ENCODE measurements at places on chromosomes 6 and 20.

DNA sequence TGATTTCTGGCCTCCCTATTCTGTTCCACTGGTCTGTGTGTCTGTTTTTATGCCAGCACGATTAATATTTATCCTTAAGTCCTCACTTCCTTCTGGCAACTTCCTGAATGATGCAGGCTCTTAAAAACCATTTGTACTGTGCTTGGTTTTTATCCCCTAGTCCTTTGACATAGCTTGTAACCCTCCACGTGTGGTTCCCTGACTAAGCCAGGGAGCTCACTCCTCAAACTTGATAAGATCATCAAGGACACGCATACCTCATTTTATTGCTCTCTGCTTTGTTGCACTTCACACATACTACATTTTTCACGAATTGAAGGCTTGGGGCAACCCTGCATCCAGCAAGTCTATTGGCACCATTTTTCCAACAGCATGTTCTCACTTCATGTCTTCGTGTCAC is 166.4 kb upstream of the UST start:
- no peak for DNase-seq

GRCh38 chr20:774016-774659 is 5.8 kb upstream of the SLC52A3 start:
- DNase-seq = no peak

- DNase-seq = no peak
Measured at GRCh38 chr20:25076731-25077609, 5.0 kb downstream of the VSX1 start.

DNA sequence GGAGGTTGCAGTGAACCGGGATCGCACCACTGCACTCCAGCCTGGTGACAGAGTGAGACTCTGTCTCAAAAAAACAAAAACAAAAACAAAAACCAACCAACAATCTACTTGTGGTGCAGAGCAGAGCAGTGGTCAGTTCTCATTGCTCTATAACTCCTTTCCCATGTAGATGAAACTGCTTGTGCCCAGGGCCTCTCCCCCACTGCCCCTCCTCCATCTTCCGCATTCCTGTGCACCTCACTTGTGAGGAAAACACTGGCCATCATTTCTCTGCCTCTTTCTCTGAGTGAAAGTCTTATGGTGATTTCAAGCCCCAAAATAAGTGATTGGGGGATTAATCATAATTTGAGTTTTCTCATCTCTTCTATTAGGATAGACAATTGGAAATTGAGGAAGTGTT is 63.9 kb upstream of the GLP1R start:
- DNase-seq = no peak

DNA sequence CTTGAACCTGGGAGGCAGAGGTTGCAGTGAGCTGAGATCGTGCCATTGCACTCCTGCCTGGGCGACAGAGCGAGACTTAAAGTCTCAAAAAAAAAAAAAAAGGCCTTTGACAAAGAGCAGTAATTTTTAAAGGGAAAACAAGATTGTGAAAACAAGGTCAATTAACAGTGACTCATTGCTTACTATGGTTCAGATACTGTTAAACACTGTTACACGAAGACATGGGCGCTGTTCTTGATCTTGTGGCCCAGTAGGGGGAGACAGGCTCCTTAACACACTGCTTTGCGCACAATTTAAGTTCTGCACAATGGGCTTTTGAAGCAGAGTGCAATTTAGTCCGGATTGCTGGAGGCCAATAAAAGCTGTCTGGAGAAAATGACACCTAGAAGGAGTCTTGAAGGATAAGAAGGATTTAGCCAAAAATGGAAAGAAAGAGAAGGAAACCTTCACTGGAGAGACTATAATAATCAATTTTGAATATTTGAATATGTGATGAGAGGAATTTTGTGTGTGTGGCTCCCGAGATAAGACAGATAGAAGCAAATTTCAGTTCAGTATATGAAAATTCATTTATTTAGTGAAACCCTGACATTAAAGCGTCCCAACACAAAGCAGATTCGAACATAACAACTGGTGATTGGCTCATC is 6.0 kb upstream of the LATS1 start:
- no peak for DNase-seq

DNA sequence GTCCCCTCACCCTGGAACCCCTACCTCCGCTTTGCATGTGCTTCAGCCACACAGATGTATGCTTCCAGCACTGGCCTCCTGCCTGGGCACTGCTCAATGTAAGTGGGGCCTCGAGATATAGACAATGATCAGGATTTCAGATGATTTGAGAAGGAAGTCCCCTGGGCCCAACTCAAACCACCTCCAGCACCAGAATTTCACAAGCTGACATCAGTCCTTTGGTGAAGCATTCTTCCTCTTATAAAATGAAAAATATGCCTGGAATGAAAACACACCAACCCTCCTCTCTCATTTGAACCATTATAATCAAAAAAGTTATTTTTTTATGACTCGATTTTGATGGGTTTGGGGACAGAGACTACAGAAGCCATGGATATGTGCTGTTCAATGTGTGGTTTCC is 48.5 kb downstream of the BTBD3 start:
- no peak for DNase-seq

GRCh38 chr20:36344517-36345132 is 38.5 kb downstream of the DLGAP4 start:
- no peak for DNase-seq

GRCh38 chr6:101779051-101779844 is 385.7 kb downstream of the GRIK2 start:
- no peak for DNase-seq

- no peak for DNase-seq
Measured at GRCh38 chr6:166105341-166106075, 62.1 kb downstream of the TBXT start.

DNA sequence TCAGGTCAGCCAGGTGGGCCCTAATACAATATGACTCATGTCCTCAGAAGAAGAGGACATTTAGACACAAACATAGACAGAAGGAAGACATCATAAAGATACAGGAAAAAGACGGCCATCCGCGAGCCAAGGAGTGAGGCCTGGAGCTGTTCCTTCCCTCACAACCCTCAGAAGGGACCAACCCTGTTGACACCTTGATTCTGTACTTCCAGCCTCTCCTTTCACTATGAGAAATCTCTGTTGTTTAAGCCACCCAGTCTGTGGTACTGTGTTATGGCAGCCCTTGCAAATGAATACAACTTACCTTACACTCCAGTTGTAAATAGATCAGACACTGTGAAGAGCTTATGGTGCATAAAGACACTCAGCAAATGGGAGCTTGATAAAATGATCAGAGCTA is 199.7 kb downstream of the SAMD5 start:
- no peak for DNase-seq

DNA sequence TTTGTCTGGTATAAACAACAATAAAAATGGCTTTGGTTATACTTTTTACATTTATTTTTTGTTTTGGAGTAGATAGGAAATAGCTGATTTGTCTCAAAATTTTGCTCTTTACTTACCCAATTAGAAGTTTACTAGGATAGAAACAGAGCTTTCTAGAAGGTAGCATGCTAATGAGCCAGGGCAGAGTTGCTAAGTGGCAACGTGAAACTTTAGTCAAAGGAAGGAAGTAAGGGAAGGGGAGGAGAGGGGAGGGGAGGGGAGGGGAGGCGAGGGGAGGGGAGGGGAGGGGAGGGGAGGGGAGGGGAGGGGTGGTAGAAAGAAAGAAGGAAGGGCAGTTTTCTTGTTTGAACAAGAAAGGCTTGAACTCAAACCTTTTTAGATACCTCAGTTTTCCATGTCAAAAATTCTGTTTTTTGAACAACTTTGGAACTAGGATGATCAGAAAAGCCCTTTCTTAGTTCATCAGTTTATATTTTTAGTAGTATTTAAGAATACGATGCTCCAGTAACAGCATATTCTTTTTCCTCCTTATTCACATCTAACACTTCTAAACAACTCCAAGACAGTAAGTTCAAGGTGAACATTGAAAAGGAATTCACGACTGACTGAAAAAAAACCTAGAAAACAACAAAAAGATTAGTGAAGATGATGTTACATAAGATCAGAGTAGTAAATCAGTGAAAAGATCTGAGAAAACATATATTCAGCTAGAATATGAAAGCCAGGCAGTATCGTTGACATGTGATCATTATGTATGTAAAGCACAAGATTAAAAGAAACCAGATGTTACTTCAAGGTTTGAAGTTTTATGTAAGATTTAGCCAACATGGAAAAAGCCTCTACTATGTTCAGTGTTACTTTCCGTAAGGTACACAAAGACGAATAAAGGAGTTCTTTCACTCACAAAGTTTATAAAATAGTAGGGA is 263.4 kb downstream of the ARHGAP18 start:
- no peak for DNase-seq

GRCh38 chr20:1672728-1673127 is 15.1 kb upstream of the SIRPG start:
- no peak for DNase-seq

GRCh38 chr20:45097485-45098102 is 3.3 kb downstream of the KCNS1 start:
- no peak for DNase-seq

DNA sequence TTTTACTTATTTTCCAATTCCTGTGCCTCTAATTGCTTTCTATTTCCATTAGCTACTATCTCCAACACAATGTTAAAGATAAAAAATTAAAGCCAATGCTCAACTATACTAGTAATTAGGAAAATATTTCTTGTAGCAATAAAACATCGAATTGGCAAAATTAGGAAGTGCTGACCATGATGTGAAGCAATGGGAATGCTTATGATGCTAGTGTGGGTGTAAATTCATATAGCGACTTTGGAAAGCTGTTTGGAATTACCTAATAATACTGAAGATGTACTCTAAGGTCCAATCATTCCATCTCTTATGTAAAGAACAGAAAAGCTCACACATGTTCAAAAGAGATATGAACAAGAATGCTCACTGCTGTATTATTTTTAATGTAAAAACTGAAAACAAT is 78.2 kb downstream of the UBE3D start:
- no peak for DNase-seq

DNA sequence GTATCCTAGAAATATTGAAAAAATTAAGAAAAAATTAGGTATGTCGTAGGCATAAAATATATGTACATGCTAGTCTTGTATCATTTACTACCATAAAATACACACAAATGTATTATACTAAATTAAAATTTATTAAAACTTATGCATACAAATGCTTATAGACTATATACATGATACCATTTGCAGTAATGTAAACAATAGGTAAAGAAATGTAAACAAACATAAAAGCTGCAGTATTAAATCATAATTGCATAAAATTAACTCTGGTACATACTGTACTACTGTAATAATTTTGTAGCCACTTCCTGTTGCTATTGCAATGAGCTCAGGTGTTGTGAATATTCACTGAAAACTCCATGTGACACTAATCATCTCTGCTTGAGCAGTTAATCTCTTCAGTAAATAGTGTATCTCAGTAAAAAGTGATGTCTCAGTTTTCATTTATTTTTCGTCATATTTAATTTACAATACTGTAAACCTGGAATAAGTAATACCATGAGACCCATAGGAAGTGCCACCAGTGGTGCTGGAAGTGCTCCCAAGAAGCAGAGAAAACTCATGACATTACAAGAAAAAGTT is 29.3 kb downstream of the RALGAPB start:
- no peak for DNase-seq

DNA sequence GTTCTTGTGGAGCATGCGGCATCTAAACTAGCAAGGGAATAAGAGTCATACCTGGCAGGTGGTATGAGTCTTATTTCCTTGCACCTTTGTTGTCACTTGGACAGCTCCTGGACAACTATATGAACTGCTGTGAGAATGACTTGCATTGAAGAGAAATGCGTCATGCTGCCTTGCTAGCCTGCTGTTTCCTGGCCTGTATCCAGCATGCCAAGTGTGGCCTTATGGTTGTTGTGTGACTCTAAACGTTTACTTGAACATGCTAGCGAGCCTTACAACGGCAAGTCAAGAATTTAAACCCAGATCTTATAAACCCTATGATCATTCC is 90.4 kb downstream of the CEP162 start:
- DNase-seq = no peak

- DNase-seq = no peak
Measured at GRCh38 chr6:163771180-163771579, 356.7 kb downstream of the QKI start.

GRCh38 chr6:139354189-139354588 is 20.3 kb downstream of the CITED2 start:
- DNase-seq = no peak

- DNase-seq = no peak
Measured at GRCh38 chr20:17627101-17627955, 54.7 kb downstream of the RRBP1 start.

- DNase-seq = no peak
Measured at GRCh38 chr20:51500311-51500710, 42.2 kb downstream of the NFATC2 start.

GRCh38 chr20:7505152-7505834 is 435.0 kb downstream of the HAO1 start:
- no peak for DNase-seq

DNA sequence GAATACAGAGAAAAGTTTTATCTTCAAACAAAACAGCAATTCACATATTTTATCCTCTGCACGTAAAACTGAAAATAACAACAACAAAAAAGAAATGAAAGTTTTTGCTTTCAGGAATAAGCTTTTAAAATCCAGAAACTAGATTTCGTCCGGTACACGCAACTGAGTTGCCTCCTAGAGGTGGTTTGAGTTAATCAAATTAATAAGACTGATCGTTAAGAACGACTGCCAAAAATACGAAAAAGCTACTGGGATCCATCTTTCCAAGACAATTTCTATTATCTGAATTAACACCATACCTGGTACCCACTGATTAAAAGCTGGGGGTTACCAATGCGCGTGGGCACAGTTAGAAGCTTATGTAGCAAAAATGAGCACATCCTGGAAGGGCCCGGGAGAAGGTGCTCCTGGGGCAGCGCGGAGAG is 669 bp downstream of the PDCD2 start:
- no peak for DNase-seq

DNA sequence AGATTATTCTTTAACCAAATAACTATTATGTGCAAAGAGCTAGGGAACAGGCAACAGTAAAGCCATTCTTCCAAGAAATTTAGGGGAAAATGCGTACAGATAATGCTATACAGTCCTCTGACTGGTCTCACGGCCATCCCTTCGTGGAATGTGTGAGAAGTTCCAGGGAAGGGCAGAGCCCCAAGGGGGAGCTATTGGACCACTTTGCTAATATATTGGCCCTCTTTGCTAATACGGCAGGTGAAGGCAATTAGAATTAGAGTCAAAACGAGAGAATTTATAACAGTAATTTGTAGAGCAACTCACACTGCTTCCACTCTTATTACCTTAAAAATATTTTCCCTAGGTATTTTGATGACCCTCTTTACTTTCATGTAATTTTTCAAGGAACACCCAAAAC is 140.4 kb downstream of the IMPG1 start:
- no peak for DNase-seq

DNA sequence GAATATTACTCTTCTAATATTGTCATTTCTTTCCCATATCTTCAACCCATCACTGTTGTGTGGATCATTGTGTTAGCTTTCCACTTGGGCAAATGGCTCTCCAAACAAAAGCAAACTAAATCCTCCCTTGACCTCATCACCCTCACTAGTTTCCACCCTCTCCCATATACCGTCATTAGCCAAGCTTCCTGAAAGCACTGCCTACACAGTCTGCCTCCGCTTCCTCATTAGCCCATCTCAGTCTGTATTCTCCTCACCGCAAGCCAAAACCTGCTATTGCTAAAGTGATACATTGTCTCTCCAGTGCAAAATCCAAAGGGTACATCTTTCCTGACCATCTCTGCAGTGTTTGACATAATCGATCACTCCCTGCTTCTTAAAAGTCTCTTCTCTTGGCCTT is 212.6 kb downstream of the CLIC5 start:
- no peak for DNase-seq

GRCh38 chr20:51660672-51661608 is 107.2 kb downstream of the ATP9A start:
- DNase-seq = no peak

Measured in cortex of kidney (tissue), 1 donor.